ENCODE measurements at places on chromosomes 1 and 21.

GRCh38 chr1:158996998-158997397, 12.7 kb upstream of the IFI16 start:
- DNase-seq = no peak

DNA sequence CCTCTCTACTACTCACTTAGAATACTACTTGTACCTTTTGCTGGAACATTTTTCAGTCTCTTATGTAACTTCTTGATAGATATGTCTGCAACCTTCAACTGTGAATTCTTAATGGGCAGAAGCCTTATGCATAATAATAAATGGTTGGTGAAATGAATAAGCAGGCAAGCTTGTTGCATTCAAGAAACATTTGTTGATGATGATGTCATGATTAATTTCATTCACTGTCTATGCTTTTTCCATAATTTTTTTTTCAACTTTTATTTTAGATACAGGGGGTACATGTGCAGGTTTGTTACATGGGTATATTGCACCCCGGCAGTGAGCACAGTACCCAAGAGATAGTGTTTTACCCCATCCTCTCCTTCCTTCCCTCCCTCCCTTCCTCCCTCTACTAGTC, 48.0 kb downstream of the SIPA1L2 start:
- DNase-seq = no peak

- DNase-seq = no peak
Observed at GRCh38 chr1:152964536-152964935, 5.9 kb upstream of the SPRR4 start.

GRCh38 chr21:44989537-44989886, 49.7 kb downstream of the SLX9 start:
- DNase-seq = peak; percentile 72

- no peak for DNase-seq
Observed at GRCh38 chr1:94009304-94009703, 100.1 kb upstream of the GCLM start.

- no peak for DNase-seq
Observed at GRCh38 chr1:156945881-156946661, 25.6 kb downstream of the LRRC71 start.

DNA sequence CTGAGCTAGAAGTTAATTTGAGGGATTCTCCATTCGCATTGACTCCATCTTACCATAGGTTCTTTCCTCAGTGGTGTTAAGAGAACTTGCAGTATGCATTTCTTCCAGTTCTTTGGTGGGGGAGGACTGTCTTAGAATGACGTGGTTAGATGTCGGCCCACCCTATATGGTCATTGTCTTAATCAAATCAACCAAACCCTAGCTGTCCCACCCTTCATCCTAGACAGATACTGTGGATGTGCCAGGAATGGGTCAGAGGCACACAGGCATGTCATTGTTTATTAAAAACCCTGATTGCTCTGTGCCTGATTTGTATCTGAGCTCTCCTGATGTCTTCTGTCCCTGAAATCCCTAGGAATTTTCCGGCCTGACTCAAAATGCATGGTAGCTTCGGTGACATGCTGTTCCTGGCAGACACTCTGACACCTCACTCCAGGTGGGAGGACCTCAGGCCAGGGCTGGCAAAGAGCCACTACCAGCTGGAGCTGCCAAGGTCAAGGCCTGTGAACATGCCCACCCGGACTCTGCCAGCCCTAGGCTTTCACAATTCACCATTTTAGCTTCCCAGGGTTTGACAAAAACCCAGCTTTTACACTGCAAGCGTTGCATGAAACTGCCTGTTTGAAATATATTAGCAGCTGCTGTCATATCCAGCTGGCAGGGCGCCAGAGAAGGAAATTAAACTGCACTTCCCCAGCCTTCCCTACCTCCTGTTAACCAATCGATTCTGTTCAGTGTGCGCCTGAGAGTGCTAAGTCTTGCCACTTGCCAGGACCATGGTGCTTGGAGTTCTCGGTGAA, 134.0 kb downstream of the FAM78B start:
- no peak for DNase-seq
